ENCODE measurements at places on chromosomes 4 and X.
A peak's percentile ranks its signal among the peaks of the same experiment; 100 is the strongest.

DNA sequence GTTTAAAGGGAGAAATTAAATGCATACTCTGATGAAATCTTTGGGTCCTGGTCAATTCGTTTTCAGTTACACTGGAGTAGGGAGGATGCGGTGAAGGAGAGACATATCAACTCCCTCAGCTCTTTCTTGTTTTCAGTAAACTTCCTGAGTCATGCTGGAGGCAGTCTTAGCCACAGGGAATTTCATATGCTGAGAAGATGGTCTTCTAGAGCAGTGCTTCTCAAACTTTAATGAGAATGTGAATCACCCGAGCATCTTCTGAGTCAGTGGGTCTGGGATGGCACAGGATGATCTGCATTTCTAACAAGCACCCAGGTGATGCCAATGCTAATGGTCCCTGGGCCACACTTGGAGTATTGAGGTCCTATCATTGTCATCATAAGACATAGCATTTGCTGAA is 214.5 kb downstream of the KIT start:
- no peak for DNase-seq

- DNase-seq, result no peak
These were observed 56.3 kb downstream of the MSN start for GRCh38 chrX:65723706-65724105.

GRCh38 chrX:57104921-57105398 is 16.4 kb downstream of the SPIN2B start:
- no peak for DNase-seq

- no peak for DNase-seq
These were observed 76.1 kb upstream of the FHDC1 start for GRCh38 chr4:152860046-152860445.

GRCh38 chrX:4935846-4936245 is 1222.4 kb upstream of the PRKX start:
- peak; percentile 17 for DNase-seq

- DNase-seq, result no peak
These were observed 81.1 kb downstream of the SUPT20HL2 start for GRCh38 chrX:24232796-24233195.

GRCh38 chr4:156924774-156925315 is 46.8 kb downstream of the PDGFC start:
- DNase-seq, result no peak

DNA sequence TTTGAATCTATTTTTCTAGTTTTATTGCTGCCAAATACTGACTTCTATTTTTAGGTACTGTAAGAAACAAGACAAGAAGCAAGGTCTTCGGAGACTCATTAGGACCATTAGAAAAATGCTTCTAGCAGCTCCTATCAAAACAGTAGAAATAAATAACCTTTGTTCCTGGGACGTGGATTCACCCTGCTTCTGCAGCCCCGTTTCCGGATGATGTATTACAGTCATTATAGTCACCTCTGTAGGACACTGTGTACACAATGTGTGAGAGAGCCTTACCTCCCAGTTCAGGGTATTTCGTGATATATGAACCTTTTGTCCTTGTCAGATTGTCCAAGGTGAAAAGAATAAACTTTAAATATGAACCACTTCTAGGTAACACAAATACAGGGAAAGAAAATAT is 484.0 kb upstream of the TECRL start:
- DNase-seq, result no peak

DNA sequence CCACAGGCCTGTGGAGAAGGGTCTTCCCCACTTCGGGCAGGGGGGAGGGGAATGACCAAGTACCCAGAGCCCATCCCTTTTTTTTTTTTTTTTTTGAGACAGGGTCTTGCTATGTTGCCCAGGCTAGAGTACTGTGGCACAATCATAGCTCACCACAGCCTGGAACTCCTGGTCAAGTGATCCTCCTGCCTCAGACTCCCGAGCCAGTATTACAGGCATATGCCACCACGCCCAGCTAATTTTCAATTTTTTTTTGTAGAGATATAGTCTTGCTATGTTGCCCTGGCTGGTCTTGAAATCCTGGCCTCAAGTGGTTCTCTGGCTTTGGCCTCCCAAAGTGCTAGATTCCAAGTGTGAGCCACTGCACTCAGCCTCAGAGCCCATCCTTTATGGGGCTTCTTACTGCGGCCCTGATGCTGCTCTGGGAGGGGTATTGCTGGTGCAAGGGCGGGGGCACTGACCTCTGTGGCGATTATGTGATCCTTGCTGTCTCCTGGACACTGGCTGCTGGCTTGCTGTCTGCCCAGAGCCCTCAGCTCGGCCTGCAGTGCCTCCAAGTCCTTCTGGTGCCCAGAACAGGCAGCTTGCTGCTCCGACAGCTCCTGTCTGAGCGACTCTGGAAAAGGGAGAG is 32.9 kb downstream of the MED28 start:
- no peak for DNase-seq

DNA sequence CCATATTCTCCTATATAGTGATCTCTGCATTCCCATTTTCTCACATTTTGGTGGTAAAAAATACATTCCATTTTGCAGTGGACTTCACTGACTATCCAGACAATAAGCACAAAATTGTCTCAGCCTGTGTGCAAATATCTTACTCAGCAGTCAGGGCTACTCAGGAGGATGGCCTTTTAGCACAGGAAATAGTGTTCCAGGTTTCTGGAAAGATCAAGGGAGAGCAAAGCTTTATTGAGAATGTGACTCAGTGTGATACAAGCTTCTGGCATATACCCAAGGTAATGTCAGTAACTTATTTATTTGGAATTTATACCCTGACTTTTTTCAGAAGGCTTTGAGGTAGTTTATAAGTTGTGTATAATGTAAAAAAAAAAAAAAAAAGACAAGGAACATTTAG is 233.4 kb downstream of the TEX13A start:
- DNase-seq, result no peak

DNA sequence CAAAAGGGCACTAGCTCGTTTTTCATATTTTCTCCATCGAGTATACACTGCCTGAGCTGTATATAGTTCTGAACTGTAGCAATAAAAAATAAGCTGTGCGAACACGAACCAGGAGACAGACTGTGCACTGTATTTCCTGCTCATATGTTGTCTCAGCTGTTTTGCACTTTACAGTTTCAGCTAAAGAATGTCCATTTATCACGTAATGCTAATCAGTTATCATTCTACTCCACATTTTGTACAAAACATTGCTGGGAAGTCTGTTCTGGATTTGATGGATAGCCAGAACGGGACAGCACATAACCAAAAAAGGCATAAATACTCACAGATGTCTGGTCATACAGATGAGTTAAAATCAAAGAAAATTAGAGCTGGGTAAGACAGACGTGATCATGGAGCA is 315.5 kb upstream of the ADGRL3 start:
- DNase-seq, result no peak

Measured in SIG-M5 (cell line).